ENCODE measurements at places on chromosomes 16 and 17.

- DNase-seq: no peak
Observed at GRCh38 chr16:68972720-68973119, 129.4 kb downstream of the TANGO6 start.

GRCh38 chr17:74525465-74525725, 5.9 kb downstream of the CD300LB start:
- no peak for DNase-seq

GRCh38 chr17:35373984-35374765, 754 bp upstream of the SLFN11 start:
- no peak for DNase-seq

- DNase-seq: no peak
Observed at GRCh38 chr17:2683912-2684311, 27.7 kb downstream of the CLUH start.

DNA sequence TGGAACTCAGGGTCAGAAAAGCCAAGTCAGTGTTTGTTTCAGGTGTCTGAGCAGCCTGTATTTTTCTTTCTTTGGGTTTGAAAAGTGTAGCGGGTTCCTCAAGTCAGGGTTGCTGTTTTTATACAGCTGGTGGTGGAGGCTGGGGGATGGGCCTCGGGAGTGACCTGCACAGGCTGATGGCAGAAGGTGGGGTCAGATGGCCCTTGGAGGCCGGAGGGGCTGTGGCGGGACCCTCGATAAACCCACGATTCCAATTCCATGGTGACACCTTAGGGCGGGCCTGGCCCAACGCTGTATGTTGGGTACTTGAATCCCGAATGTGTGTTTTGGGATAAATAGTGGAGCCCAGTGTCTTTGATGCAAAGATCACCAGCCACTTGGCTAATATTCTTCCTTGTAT, 28.7 kb downstream of the COX4I1 start:
- no peak for DNase-seq

GRCh38 chr16:2614761-2615191, 67.5 kb upstream of the KCTD5 start:
- no peak for DNase-seq

DNA sequence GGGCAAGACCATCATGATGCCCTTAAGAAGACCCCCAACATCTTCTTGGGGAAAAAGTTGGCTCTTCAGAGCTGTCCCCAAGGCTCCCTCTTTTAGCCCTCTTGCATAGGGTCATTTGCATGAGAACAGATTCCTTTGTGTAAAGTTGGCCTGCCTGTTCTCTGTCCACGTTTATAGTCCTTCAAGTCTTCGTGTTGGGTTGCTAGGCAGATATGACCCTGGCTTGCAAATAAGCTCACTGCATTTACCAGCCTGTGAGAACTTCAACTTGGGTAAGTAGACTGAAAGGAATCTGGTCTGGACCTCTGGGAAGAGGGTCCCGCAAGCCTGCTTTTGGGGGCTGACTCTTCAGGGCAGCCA, 2.9 kb downstream of the ARSG start:
- no peak for DNase-seq

GRCh38 chr16:57698812-57699405, 4.3 kb downstream of the DRC7 start:
- DNase-seq: no peak

DNA sequence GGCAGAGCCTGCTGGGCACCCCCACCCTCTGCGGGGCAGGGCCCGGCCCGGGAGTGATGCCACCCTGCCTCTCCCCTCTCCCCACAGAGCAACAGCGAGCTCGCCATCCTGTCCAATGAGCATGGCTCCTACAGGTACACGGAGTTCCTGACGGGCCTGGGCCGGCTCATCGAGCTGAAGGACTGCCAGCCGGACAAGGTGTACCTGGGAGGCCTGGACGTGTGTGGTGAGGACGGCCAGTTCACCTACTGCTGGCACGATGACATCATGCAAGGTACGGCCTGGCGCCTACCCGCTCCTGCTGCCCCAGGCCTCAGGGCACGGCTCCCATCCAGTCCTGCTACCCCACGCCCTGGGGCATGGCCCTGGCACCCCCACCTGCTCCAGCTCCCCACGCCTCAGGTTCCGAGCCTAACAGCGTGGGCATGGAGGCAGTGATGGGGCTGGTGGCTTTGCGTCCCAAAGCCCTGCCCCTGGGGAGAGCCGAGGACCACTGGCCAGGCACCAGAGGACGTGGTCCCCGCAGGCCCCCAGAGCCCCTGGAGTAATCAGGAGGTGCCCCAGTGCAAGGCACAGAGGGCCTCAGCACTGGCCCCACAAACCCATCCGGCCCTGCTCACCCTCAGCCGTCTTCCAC, 38.4 kb downstream of the TSC2 start:
- DNase-seq: no peak

DNA sequence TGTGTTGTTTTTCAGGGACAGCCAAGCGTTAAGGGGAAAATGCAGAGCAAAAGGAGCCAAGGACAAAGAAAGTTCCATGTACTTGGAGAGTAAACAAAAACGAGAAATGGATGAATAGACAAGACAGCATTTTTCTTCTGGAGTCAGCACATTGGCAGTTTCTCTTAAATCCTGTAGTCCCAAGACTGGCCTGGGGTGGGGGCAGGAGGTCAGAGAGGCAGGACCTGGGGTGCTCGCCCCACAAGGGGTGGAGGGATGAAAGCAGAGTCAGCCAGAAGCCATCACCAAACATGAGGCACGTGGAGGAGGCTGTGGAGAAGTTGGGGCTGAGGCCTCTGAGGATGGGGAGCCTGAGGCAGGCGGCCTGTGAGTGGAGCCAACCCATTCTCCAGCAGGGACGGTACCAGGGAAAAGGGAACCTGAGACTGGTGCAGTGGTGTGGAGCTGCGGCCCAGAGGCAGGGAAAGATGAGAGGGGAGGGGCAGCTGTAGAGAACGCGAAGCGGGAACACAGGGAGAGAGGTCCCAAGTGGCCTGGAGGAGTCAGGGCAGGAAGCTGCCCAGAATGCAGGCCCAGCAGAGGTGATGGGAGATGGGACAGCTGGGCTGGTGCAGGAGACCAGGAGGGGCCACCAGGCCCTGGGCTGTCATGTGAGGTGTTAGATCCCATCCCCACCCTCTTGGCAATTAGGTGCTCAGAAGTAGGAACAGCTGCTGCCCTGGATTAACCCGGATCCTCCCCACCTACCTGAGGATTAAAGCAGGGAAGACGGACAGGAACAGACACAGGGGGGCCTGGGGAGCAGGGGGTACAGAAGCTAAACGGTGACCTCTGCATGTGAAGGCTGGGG, 3.3 kb downstream of the TLCD3B start:
- DNase-seq: no peak

DNA sequence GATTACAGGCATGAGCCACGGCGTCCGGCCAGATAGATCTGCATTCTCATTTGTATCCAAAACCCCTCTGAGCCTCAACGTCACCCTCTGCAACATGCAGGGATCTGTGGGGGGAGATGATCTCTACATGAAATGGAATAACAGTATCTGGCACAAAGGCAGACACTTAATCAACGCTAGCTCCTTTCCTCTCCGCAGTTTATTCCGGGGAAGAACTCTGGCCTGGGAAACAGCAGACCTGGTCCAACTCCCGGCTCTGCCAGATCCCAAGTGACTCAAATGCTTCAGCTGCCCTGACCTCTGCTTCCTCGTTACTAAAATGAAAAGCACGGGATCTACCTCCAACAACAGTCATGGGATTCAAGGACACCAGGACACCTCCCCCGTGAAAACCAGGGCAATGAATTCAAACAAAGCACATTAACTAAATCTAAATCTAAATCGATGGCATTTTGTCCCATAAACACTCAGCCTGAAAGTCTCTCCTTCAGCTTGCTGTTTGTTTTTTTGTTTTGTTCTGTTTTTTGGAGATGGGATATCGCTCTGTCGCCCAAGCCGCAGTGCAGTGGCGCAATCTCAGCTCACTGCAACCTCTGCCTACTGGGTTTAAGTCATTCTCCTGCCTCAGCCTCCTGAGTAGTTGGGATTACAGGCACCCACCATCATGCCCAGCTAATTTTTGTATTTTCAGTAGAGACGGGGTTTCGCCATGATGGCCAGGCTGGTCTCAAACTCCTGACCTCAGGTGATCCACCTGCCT, 78.2 kb downstream of the NXN start:
- DNase-seq: no peak

DNA sequence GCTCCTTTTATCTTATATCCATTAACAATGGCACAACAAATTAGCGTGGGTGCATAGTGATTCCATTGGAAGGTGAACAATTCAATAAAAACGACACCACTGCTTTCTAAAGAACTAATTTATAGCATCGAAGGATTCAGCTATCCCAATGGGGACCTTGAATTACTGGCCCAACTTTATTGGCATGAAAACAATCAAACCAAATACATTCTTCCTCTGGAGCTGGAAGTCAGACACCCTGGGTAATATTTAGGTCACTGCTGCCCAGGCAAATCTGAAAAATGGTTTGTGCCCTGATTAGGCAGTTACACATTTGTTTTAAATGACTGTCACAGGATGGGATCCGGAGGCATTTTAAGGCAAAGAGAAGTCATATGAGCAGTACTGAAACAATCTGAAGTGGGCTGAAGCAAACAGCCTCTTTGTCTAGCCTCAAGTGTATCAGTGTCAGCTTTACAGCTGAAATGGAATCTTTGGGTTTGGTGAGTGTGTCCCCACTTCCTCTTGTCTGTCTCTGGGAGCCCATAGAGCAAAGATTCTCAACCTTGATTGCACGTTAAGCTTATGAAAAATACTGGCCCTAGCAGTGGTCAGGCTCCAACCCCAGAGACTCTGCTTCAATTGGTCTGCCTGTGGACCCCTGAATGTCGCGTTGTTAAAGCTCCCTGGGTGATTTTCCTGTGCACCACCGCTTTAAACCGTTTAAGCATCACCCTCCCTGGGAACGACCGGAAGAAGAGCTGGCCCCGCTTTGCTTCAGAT, 30.3 kb downstream of the CDK5R1 start:
- DNase-seq: no peak

DNA sequence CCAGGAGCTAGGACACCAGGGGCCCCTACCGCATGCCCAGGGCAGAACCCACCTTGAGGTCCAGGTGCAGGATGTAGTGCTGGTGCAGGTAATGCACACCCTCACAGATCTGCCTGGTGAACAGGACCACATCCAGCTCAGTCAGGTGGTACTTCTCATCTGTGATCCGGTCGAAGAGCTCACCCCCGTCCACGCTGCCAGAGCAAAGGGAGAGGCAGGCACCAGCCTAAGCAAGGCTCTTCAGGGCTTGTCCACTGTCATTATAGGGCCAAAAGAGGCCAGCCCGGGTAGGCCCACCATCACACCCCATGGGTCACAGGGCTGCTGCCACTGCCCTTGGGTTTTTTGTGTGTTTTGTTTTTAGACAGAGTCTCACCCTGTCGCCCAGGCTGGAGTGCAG, 21.0 kb downstream of the MYLK3 start:
- DNase-seq: no peak

- DNase-seq: no peak
Observed at GRCh38 chr16:71564335-71564967, 12.4 kb downstream of the TAT start.

DNA sequence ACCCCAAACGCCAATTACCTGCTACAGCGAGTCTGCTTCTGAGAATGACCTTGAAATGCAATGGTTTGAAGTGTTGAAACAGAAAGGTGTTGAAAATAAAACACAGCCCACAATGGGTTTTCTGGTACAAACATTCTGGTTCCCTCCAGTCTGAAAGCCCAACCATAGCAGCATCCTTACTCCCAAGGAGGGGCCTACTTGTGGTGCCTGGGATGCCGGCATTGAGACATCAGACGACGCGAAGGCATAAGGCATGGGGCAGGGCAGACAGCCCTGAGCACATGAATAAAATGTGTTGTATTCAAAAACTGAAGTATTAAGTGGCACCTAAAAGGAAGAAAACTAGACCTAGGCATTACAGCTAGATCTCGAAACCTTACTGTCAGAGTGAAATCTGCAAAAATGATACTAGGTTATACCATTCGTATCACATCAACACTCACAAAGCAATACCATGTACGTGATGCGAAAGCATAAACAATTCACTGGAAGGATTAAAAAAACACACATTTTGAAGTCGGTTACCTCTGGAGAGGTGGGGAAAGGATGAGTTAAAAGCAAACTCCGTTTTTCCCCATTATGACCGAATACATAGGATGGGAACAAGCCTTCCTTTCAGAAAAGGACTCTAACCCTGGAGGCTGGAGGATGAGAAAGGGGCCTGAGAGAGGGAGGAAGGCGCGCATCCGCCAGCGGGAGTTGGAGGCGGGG, 702 bp downstream of the NUDT21 start:
- no peak for DNase-seq

DNA sequence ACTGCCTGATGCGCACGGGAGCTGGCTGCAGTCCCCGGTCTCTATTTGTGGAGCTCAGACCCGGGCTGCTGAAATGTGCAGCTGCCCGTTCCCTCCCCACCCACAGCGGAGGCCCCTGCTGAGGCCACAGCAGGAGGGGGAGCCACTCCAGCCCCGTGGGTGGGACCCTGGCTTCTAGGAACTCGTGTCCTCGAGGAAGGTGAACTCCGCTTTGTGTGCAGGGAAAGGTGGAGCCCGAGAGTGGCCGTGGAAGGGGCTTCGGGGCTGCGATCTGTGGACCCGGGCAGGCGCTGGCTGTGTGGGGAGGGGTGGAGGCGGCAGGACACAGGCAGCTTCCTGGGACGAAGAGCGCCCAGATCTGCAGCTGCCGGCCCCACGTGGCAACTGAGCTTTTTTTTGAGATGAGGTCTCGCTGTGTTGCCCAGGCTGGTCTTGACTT, 2.9 kb downstream of the CCDC154 start:
- no peak for DNase-seq

DNA sequence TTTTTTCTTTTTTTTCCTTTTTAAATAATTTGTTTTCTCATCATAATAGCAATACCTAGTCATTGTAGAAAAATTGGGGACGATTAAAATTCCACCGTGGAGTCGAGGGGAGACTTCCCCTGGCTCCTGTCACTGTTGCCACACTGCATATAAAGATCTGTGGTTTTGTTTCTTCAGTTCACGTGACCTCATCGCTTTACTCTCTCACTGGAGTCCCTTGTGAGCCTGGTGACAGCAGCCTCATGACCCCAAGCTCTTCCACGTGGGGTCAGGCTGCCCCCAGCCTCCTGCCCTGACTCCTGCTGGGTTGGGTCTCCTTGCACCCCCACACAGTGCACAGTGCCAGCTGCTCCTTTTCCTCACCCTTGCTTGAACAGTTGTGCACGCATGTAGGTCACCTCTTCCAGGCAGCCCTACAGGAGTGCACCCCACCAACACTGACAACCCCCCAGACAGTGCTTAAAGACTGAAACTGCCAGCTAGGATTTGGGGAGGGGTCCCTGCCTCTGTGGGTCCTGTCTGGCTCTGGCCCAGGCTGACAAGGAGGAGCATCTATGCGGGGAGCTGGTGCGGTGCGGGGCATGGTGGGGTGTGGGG, 7.3 kb upstream of the METRNL start:
- no peak for DNase-seq
